ENCODE measurements at places on chromosomes 7 and 10. TPM values are rescaled to one million over a fixed set of nuclear protein-coding genes. Genes with fewer than 3 reads are reported as not detected.

DNA sequence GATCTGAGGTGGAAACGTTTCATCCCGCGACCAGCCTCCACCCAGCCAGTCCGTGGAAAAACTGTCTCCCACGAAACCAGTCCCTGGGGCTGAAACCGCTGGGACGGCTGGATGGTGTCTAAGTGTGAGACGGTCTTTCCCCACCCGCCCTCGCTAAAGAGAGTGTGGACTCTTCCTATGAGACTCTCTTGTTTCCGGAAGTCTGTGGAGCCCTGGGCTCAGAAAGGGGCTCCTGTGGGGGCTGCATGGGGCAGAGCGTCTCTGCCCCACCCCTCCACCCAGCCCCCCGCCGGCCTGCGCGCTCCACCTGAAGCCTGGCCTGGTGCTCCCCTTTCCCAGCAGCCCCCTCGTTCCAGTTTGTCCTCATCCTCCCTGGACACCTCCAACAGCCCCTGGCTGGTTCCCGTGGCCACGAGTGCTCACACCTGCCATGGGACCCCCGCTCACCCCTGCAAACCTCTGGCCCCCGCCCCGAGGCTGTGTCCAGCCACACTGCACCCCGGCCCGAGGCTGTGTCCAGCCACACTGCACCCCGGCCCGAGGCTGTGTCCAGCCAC is 28.7 kb downstream of the CFAP46 start:
- H3K27ac ChIP-seq: no peak overlapping the region
- DNase-seq: no peak
- H3K4me1 ChIP-seq: no peaks in the 10 kb centered on the region
- H3K36me3 ChIP-seq: no peaks in the 10 kb centered on the region

DNA sequence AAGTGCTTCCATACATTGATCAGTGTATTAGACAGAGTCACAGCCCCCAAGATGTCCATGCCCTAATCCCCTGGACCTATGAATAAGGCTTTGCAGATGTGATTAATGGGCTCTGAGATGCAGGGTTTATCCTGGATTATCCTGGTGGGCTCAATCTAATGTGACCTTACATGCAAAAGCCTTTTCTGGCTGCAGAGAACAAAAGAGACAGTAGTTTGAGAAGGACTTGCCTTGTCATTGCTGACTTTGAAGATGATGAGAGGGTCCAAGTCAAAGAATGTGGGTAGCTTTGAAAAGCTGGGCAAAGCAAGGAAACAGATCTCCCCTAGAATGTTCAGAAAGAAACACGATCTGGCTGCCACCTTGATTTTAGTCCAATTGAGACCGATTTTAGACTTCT is 238.7 kb downstream of the CCSER2 start:
- no peak overlapping the region for H3K27ac ChIP-seq
- H3K27me3 ChIP-seq: no peaks in the 10 kb centered on the region
- DNase-seq: no peak
- H3K36me3 ChIP-seq: no peaks in the 10 kb centered on the region
- H3K4me3 ChIP-seq: no peak overlapping the region
- H3K4me1 ChIP-seq: peaks cover 5% of the 10 kb centered on the region

DNA sequence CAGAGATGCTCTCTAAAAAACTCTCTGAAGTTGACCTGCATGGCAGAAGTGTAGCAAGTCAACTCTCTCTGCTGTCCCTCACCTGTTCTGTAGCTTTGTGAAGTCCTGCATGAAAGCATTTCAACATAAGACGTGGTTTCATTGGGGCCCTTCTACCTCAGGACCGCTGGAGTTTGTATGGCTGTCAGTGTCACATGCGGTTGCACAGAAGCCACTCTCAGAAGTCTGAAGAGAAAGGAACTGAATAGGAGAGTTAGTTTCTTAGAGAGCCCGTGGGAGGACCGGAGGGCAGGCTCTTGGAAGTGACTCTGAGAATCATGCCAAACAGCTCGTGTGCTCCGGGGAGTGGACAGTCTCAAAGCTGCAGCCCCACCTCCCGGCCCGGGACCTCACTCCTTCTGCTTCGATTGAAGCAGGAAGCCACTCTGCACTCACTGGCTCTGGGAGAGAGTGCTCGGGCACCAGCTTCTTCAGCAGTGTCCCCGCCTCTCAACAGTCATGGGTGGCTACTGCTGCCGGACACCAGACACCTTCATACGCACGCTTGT is 486.7 kb downstream of the SDK1 start:
- no peaks in the 10 kb centered on the region for H3K4me1 ChIP-seq
- H3K27ac ChIP-seq: no peak overlapping the region
- no peaks in the 10 kb centered on the region for H3K27me3 ChIP-seq
- H3K36me3 ChIP-seq: no peaks in the 10 kb centered on the region
- DNase-seq: no peak

- no peak for DNase-seq
- no peaks in the 10 kb centered on the region for H3K4me1 ChIP-seq
- no peaks in the 10 kb centered on the region for H3K36me3 ChIP-seq
- H3K27me3 ChIP-seq: no peaks in the 10 kb centered on the region
- H3K4me3 ChIP-seq: no peak overlapping the region
- no peak overlapping the region for H3K27ac ChIP-seq
Observed at GRCh38 chr10:50909334-50910014, 24.0 kb upstream of the A1CF start.

DNA sequence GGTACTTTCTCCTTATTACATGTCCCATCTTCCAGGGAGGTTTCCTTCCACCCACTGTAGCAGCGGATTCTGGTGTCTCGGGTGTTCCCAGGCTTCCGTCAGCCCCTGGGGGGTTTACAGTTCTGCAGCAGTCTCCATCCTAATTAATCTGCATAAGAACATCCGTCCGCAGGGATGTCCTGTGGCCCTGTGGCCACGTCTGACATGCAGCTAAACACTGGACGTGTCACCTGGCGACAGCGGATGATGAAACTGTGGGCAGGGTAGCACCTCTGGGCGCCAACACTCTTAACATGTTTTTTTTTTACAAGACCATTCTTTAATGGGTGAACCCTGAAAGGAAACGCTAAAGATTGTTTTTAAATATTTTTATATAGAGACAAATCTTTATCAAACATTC is 58.2 kb downstream of the DIP2C start:
- H3K36me3 ChIP-seq: no peaks in the 10 kb centered on the region
- H3K4me1 ChIP-seq: peaks cover 2% of the 10 kb centered on the region
- DNase-seq: no peak
- no peak overlapping the region for H3K27ac ChIP-seq
- no peaks in the 10 kb centered on the region for H3K27me3 ChIP-seq

GRCh38 chr10:125662584-125662983 is 20.4 kb downstream of the TEX36 start:
- no peak for DNase-seq
- H3K27me3 ChIP-seq: no peaks in the 10 kb centered on the region
- no peaks in the 10 kb centered on the region for H3K36me3 ChIP-seq
- H3K27ac ChIP-seq: no peak overlapping the region
- H3K4me3 ChIP-seq: no peak overlapping the region

- peak; percentile 94 for DNase-seq
- H3K27ac ChIP-seq: peak overlapping the region; percentile 44
- peak overlapping the region; percentile 19 for H3K4me3 ChIP-seq
Observed at GRCh38 chr7:10908600-10908999, 65.1 kb upstream of the PHF14 start.

- no peak for DNase-seq
- H3K4me1 ChIP-seq: no peaks in the 10 kb centered on the region
- H3K4me3 ChIP-seq: no peak overlapping the region
- no peaks in the 10 kb centered on the region for H3K27me3 ChIP-seq
- no peaks in the 10 kb centered on the region for H3K36me3 ChIP-seq
- H3K27ac ChIP-seq: no peak overlapping the region
Observed at GRCh38 chr10:4353059-4353655, 472.9 kb upstream of the AKR1E2 start.

DNA sequence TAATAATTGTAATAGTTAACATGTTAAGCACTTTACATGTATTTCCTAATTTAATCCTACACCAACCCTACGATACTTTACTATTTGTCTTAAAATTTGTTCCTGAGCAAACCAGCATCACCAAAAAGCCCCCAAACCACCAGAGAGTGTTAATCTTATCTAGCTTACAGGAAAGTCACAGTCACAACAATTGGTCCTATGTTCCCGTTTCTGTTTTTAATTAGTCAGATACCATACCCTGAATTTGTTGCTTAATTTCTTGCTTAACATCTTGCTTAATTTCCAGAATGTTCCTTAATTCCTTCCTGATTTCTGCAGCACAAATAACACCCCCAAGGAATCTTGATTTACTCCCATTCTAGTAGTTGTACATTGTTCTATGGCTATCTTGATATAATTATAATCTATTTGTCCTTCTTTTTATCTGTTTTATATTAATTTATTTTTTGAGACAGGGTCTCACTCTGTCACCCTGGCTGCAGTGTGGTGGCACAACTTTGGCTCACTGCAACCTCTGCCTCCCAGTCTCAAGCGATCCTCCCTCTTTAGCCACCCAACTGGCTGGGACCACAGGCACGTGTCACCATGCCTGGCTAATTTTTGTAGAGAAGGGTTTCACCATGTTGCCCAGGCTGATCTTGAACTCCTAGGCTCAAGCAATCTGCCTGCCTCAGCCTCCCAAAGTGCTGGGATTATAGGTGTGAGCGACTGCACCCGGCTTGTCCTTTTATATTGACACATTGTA is 6.6 kb upstream of the PDSS1 start:
- no peaks in the 10 kb centered on the region for H3K27me3 ChIP-seq
- no peaks in the 10 kb centered on the region for H3K36me3 ChIP-seq
- no peak overlapping the region for H3K4me3 ChIP-seq
- no peaks in the 10 kb centered on the region for H3K4me1 ChIP-seq
- H3K27ac ChIP-seq: no peak overlapping the region
- no peak for DNase-seq

GRCh38 chr10:32065856-32066255 is 9.6 kb upstream of the KIF5B start:
- no peak for DNase-seq
- H3K27ac ChIP-seq: no peak overlapping the region
- no peaks in the 10 kb centered on the region for H3K27me3 ChIP-seq
- H3K36me3 ChIP-seq: no peaks in the 10 kb centered on the region

DNA sequence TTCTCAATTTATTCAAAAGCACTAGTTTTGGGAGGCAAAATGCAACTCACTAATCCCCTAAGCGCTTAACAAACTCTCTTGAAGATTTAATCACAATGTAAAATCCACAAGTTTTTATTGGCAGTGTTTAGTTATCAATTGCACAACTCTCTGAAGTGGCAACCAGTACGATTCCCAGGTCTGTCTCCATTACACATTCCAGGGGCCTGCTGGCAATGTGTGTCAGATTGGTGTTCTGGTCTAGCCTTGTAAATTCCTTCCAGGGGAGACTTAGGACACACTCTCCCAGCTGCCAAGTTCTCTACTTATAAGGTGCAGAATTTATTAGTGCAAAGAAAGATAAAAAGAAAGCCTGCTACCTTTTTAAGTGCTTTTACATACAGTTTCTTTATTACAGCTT is 164.7 kb upstream of the HPS1 start:
- DNase-seq: no peak
- H3K36me3 ChIP-seq: no peaks in the 10 kb centered on the region
- H3K27ac ChIP-seq: no peak overlapping the region
- no peaks in the 10 kb centered on the region for H3K27me3 ChIP-seq
- no peak overlapping the region for H3K4me3 ChIP-seq
- no peaks in the 10 kb centered on the region for H3K4me1 ChIP-seq

GRCh38 chr10:101297901-101298486 is 56.0 kb upstream of the BTRC start:
- no peaks in the 10 kb centered on the region for H3K4me1 ChIP-seq
- DNase-seq: peak; percentile 96
- no peak overlapping the region for H3K27ac ChIP-seq
- peaks cover 7% of the 10 kb centered on the region for H3K27me3 ChIP-seq
- H3K36me3 ChIP-seq: no peaks in the 10 kb centered on the region

GRCh38 chr7:25894002-25894901 is 257.7 kb upstream of the NFE2L3 start:
- peaks cover 7% of the 10 kb centered on the region for H3K4me1 ChIP-seq
- no peaks in the 10 kb centered on the region for H3K36me3 ChIP-seq
- peak; percentile 60 for DNase-seq
- no peaks in the 10 kb centered on the region for H3K27me3 ChIP-seq
- H3K4me3 ChIP-seq: no peak overlapping the region
- H3K27ac ChIP-seq: no peak overlapping the region

DNA sequence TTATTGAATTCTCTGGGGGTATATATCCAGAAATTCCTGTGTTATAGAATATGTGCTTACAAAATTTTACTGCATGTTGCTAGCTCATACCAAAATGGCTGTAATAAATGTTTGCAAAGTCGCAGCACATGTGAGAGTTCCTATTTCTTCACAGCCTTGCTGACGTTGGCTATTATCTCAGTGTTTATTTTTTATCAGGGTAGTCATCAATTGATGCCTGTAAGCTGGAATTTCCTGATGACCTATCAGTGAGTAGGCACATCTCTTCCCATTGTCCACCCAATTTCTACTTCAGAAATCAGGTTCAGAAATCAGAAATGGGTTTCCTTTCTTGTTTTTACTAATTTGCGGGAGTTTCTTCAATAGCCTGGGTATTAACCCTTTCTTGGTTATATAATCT is 268.1 kb upstream of the FZD8 start:
- no peak for DNase-seq
- H3K27ac ChIP-seq: no peak overlapping the region
- H3K4me1 ChIP-seq: peaks cover 6% of the 10 kb centered on the region
- no peaks in the 10 kb centered on the region for H3K36me3 ChIP-seq
- no peaks in the 10 kb centered on the region for H3K27me3 ChIP-seq
- H3K4me3 ChIP-seq: no peak overlapping the region

- no peak for DNase-seq
- no peak overlapping the region for H3K4me3 ChIP-seq
Observed at GRCh38 chr10:113843972-113844485, 9.9 kb downstream of the DCLRE1A start.

DNA sequence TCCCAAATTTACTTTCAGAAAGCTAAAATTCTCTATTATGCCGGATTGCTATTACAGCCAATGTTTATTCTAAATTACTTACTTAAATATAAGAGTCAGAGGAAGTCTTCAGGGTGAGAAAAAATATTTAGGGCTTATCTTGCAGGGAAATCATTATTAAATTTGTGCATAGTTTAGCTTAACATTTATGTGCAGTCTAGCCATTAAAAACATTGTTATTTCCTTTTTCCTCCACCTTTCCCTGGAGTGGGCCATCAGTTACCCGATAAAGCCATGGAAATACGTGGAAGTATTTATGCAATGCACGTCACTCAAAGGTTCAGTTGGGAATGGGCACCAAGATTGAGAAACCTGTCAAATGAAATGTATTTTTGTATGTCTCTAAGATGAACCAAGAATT is 9.5 kb upstream of the TAS2R60 start:
- H3K4me1 ChIP-seq: peaks cover 5% of the 10 kb centered on the region
- H3K27me3 ChIP-seq: no peaks in the 10 kb centered on the region
- no peak overlapping the region for H3K27ac ChIP-seq
- H3K36me3 ChIP-seq: no peaks in the 10 kb centered on the region
- DNase-seq: no peak
- no peak overlapping the region for H3K4me3 ChIP-seq

- H3K4me1 ChIP-seq: peaks cover 5% of the 10 kb centered on the region
- DNase-seq: no peak
- no peaks in the 10 kb centered on the region for H3K36me3 ChIP-seq
- no peak overlapping the region for H3K4me3 ChIP-seq
- H3K27ac ChIP-seq: no peak overlapping the region
Observed at GRCh38 chr10:77628906-77629730, 8.5 kb downstream of the KCNMA1 start.

GRCh38 chr10:110137142-110137545 is 70.3 kb upstream of the MXI1 start:
- no peaks in the 10 kb centered on the region for H3K4me1 ChIP-seq
- no peak for DNase-seq
- H3K27ac ChIP-seq: no peak overlapping the region
- peaks cover 5% of the 10 kb centered on the region for H3K36me3 ChIP-seq
- H3K27me3 ChIP-seq: no peaks in the 10 kb centered on the region
- no peak overlapping the region for H3K4me3 ChIP-seq

FAM25C gene
- polyA plus RNA-seq: not detected

HYAL4 gene
- not detected for polyA plus RNA-seq

OGDHL gene
- polyA plus RNA-seq: 23.2 TPM

SH2B2 gene
- polyA plus RNA-seq: 21.0 TPM

ASAH2 gene
- polyA plus RNA-seq: 1.2 TPM

VSTM2A gene
- 1.4 TPM for polyA plus RNA-seq

AKR1C4 gene
- not detected for polyA plus RNA-seq

PNLIP gene
- not detected for polyA plus RNA-seq

Measured in H1 (cell line).